ENCODE measurements at places on chromosomes 2 and 18.

DNA sequence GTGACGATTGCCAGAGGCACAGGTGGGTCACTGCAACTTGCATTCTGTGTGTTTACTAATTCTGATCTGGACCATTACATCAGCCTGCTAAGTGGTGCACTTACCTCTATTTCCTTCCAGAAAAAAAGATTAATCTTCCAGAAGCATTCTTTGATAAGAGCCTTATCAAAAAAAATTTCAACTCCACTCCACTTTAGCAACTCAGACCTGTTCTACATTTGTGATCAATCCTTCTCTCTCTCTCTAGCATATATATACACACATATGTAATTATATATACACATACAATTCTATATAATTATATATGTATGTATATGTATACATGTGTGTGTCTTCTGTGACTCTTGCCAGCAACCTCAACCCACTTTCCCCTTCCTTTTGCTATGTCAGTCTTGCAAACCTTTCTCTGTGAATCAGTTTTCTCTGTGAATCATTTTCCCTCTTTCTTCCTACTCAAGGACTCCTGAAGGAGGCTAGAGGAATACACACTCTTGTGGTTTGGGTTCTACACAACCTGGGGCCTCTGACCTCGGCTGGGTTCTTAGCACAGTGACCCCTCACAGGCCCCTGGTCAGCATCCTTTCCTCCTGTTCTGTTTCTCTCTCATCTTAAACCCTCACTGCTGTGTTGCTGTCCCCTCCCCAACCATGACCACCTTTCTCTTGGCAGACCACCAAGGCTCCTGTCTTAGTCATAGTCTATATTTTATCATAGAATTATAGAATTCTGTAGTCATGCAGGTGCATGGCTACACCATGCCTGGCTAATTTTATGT lies 130.4 kb upstream of the PELI1 start:
- no peak overlapping the region for H3K4me3 ChIP-seq
- no peaks in the 10 kb centered on the region for H3K27me3 ChIP-seq
- peak overlapping the region; percentile 88 for H3K27ac ChIP-seq
- no peaks in the 10 kb centered on the region for H3K36me3 ChIP-seq
- no peak for DNase-seq
- H3K4me1 ChIP-seq, result peaks cover 17% of the 10 kb centered on the region

DNA sequence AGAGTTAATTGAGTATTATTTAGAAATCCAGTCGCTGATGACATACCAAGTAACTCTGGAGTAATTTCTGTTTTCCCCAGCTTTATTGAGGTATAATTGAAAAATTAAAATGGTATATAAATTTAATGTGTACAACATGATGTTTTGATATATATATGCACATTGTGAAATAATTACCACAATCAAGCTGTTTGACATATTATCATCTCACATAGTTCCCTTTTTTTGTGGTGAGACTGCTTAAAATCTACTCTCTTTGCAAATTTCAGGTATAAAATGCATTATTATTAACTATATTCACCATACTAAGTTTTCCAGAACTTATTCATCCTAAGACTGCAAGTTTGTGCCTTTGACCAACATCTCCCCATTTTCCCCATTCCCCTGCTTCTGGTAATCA lies 25.0 kb upstream of the SPAG16 start:
- no peak overlapping the region for H3K4me3 ChIP-seq
- DNase-seq, result no peak
- H3K36me3 ChIP-seq, result no peaks in the 10 kb centered on the region
- no peaks in the 10 kb centered on the region for H3K4me1 ChIP-seq
- H3K27ac ChIP-seq, result no peak overlapping the region

- no peaks in the 10 kb centered on the region for H3K36me3 ChIP-seq
- no peak overlapping the region for H3K4me3 ChIP-seq
- DNase-seq, result no peak
- H3K27me3 ChIP-seq, result no peaks in the 10 kb centered on the region
- H3K27ac ChIP-seq, result no peak overlapping the region
- H3K4me1 ChIP-seq, result no peaks in the 10 kb centered on the region
Observed at GRCh38 chr18:61360404-61361383, 27.5 kb downstream of the CDH20 start.

- no peaks in the 10 kb centered on the region for H3K27me3 ChIP-seq
- H3K27ac ChIP-seq, result no peak overlapping the region
- H3K4me1 ChIP-seq, result no peaks in the 10 kb centered on the region
- no peaks in the 10 kb centered on the region for H3K36me3 ChIP-seq
- no peak for DNase-seq
Observed at GRCh38 chr18:66729442-66730239, 125.8 kb upstream of the CDH19 start.

DNA sequence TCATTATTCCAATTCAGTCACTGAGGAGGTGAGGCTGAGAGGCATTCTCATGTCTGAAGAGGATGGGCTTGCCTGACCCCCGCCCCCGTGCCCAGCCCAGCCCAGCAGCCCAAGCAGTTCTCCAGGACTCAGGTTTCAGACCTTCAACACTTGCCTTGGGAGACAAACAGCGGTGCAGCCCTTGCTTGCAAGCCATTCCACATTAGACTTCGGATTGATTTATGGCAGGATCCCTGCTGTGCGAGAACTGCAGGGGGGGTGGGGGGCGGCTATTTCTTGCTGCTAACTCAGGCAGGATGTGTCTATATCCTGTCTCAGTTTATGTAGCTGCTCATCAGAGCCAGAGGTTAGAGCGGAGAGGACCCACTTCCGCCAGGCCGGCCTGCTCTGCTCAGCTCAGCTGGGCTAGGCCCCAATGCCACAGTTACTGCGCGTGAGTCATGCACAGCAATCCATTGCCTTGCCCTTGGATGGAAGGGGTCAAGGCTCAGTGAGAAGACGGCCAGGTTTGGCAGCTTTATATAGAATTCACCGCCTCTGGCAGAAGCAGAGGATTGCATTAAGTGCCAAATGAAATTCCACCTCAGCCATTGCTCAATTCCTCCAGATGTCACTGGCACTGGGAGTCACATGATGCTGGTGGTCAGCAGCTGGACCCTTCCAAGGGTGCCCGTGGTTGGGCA lies 1.8 kb downstream of the GYPC start:
- peaks cover 7% of the 10 kb centered on the region for H3K4me1 ChIP-seq
- H3K4me3 ChIP-seq, result peak overlapping the region; percentile 61
- DNase-seq, result peak; percentile 80
- H3K27ac ChIP-seq, result peak overlapping the region; percentile 97
- no peaks in the 10 kb centered on the region for H3K36me3 ChIP-seq
- H3K27me3 ChIP-seq, result no peaks in the 10 kb centered on the region

GRCh38 chr2:165192729-165193128 lies 11.1 kb downstream of the SCN3A start:
- no peak overlapping the region for H3K27ac ChIP-seq
- H3K36me3 ChIP-seq, result no peaks in the 10 kb centered on the region
- no peaks in the 10 kb centered on the region for H3K4me1 ChIP-seq
- no peaks in the 10 kb centered on the region for H3K27me3 ChIP-seq
- H3K4me3 ChIP-seq, result no peak overlapping the region
- no peak for DNase-seq

All from uterus (tissue), 4 donors.